ENCODE measurements at places on chromosomes 7 and 10.

GRCh38 chr7:116732788-116733694 lies 61.0 kb downstream of the MET start:
- no peak for ATAC-seq

DNA sequence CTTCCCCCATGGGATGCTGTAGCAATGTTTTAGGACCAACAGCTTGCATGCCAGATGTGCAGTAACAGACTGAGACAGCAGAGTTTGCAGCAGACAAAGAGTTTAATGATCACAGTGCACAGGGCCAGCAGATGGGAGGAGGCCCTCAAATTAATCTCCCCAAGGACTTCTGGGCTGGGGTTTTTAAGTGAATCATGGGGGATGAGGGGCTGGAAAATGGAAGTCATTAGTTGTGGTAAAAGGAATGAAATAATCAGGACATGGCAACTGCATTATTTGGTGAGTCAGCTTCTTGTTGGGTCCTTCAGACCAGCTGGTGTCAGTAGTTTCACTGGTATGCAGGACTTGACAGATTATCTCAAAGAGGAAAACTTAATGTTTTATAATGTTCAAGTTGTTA lies 12.6 kb upstream of the NRBF2 start:
- ATAC-seq, result no peak

- no peak for ATAC-seq
These were observed 70.1 kb upstream of the RAB11FIP2 start for GRCh38 chr10:118116715-118117449.

DNA sequence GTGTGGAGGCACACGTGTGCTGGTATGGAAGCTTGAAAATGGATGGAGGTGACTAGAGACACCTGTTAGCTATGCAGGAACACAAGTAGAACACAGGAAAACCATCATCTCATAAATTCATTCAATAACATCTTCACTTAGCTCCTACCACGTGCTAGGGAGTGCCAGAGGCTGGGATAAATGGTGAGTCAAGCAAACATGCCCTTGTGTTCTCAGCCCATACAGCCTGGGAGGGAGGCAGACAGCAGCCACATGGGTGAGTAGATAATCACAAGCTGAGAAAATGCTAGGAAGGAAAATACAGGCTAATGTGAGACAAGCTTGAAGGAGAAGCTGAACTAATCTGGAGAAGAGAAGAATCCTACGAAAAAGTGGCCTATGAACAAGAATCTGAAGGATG lies 468.0 kb upstream of the ZMIZ1 start:
- no peak for ATAC-seq

GRCh38 chr7:155001756-155002410 lies 1.0 kb downstream of the PAXIP1 start:
- no peak for ATAC-seq

DNA sequence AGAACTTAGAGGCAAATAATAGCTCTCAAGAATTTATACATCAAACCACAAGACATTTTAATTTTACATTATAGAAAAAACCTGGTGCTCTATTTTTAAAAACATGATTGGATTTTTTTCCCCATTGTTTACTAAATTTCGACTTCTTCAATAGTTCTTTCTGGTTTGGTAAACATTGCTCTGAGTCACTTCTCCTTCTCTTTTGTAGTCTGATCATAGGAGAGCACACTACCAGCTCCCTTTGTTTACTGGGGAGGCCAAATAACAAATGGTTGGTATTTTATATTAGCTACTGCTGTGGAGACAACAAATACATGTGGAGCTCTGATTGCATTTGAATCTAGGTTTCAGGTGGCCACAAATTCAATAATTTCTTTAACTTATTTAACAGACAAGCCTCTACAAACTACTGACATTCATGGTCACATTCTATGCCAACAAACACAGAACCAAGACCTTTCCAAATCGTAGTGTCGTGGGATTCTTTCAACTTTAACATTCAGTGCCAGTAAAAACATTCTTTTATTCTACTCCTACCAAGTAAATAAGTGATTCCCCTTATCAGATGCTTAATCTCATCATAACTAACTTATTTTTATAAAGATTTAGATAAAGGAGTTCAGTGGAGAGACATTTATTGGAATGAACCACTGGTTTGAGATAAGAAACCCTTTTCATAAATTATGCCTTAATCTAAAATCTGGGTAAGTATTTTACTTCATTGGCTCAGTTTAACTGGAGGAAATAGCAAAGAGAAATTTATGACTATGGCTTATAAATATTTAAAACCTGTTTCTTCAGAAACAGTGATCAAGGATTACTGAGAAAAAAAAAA lies 17.7 kb upstream of the FXYD4 start:
- no peak for ATAC-seq

- no peak for ATAC-seq
These were observed 9.9 kb downstream of the SMKR1 start for GRCh38 chr7:129512192-129512591.

DNA sequence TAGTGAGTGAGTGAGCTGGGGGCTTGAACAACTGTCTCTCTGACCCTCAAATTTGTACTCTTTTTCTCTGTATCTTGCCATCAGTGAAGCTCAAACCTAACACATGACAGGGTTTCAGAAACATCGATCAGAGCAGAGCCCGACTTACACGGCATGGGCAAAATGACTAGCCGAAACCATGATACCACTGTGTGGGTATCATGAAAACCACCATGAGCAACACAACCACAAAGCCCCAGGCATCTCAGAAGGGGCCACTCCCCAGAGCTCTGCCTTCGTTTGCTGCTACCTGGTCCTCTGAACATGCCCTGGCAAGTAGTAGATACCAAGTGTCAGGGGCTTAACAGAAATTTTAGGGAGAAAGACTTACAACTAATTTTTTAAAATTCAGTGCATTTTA lies 308.5 kb downstream of the WDR11 start:
- peak; percentile 44 for ATAC-seq

DNA sequence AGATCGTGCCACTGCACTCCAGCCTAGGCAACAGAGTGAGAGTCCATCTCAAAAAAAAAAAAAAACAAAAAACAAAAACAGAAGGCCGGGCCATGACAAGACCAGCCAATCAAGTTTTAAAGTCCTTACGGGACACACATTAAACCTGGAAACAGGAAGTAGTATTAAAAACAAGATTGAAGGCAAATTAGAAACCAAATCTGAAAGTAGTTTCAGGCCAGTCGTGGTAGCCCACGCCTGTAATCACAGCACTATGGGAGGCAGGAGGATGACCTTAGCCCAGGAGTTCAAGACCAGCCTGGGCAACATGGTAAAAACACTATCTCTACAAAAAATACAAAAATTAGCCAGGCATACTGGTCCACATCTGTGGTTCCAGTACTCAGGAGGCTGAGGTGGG lies 18.1 kb downstream of the PSAP start:
- peak; percentile 27 for ATAC-seq

DNA sequence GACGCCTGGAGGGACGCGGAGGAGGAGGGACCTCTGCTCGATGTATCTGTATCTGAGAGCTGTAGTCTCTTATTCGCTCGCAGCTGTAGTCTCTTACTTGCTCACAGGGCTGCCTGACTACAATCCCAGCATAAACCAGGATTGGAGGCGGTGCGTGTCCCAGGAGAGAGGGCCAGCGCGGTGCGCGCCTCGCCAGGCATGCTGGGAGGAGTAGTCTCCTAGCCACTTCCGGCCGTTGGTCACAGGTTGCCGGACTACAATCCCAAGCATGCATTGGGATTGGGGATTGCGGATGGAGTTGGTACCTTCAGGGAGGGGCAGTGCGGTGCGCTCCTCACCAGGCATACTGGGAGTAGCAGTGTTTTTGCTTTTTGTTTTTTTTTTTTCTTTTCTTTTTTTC lies 421.7 kb upstream of the NUPR2 start:
- ATAC-seq, result no peak

GRCh38 chr10:122301055-122301810 lies 30.1 kb downstream of the BTBD16 start:
- ATAC-seq, result peak; percentile 35

DNA sequence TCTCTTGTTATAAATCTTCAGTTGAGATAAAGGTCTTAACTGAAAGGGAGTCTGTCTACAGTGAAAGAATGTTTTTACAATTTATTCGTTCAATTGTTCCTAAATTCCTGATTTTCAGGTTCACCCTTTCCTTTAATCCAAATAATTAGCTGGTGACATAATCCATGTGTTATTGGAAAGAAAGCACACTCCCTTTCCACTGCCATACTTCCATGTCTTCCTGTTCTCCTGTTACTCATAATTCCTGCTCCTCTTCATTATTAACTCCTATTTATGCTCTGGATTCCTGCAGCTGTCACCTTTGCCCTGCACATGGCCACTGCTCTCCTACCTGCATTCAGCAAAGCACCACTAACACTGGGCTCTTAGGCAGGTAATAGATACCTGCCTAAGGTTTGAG lies 40.0 kb upstream of the FAM3C start:
- no peak for ATAC-seq

GRCh38 chr7:30633223-30633622 lies 38.5 kb downstream of the GARS1 start:
- ATAC-seq, result no peak

DNA sequence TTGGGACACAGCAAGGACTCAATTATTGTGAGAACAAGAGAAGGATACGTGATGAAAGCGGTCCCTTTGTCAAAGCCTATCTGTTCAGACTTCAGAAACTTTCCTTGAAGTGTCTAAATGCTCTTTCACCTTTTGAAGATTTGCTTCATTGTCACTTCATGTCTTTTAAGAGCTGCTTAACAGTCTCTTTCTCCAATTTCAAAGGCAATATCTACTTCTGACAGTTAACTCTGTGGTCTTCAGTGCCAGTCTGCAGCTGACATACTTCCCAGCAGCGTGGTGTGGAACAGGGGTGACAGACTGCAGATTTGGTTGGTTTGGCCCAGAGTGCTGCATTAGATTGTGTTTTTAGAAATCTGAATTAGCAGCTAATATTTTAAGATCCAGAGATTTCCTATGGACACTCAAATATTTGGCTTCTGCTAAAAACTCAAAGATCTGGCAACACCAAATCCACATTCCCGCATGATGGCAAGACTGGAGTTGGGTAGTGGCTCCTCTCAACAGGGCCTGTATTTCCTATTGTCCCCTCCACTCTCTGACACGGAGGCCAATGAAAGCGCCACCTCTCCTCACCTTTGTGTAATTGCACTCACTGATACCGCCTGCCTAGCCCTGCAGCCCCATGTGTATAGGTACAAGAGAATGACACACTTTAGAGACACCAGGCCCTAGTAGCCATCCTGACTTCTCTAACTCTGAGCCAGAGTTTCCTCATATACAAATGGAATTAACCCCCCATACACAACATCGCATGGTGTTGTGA lies 11.5 kb downstream of the SCRN1 start:
- no peak for ATAC-seq

GRCh38 chr10:62083412-62084267 lies 182.1 kb downstream of the ARID5B start:
- no peak for ATAC-seq

DNA sequence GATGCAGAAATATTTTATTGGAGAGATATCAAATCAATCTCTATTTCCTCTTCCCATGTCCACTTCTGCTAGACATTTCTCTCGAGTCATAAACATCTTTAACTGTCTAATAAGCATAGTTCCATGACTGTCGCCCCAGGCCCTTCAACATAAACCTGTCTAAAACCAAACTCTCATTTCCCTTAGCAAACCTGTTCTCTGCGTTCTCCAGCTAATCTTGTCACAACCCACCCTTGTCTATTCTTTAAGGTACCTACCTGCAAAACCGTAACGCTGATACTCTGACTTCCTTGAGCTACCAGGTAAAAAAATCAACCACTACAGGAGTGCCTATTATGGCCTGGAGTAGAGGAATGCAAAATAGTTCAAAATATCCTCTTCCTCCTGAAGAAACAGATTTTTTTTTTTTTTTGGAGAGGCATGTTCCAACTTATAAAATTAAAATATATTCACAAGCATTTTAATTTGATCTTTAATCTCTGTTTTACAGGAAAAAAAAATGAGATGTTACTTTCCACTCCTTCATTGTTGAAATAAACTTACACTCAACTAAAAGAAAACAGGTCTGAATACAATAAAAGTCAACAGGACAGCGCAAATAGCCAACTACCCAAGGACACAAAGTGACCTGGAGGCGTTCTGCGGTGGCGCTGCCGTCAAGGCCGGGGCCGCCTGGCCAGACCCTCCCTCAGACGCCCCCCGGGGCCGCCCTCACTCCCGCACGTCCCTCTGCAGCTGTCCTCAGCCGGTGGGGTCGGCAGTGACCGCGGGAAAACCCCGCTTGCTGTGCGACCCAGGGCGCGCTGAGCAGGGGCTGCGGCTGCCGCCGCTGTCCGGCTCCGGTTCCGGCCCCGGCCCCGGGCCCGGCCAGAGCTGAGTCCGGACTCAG lies 765 bp downstream of the SLC25A40 start:
- no peak for ATAC-seq

DNA sequence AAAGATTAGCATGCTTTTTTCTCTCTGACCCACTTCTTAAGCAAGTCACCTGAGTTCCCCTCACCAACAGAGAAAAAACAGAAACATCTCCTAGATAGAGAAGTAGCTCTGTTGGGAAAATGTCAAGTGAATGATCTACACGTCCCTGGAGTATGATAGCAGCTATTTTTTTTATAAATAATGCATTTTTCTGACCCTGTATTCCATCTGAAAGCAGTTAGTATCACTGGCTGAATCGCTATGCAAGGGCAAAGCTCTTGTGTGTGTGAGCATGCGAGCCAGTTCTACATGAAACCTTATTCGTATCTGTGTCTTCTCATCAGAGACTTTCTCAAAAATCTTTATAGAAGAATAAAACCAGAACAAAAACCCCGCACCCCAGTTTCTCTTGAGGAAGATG lies 8.2 kb downstream of the ANKMY2 start:
- no peak for ATAC-seq

DNA sequence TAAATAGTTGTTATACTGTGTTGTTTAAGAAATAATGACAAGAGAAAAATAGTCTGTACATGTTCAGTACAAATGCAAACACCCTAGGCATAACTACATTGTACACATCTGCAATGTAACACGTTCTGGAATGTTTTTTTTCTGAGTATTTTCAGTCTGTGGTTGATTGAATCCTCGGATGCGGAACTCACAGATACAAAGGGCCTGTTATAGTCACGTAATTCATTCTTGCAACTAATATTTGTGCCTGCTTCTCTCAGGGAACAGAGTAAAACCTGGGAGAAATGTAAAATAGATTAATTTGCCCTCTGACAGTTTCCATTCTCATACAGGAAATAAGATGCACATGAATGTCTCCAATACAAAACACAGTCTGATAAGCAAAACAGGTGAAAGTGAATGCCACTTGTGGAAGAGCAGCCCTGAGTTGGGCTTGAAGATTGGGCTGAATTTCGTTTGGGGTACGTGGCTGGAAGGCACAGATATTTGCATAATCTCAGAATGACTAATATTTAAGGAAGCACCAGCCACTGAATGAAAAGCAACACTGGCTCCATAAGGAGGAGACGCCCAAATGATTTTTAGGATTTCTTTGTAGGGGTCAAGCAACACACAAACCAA lies 19.1 kb downstream of the DENND2A start:
- no peak for ATAC-seq

- no peak for ATAC-seq
These were observed 21.4 kb upstream of the SHH start for GRCh38 chr7:155833651-155834050.
